NAMALWA (cell line): ENCODE measurements at places on chromosomes 1 and 21.
A peak's percentile ranks its signal among the peaks of the same experiment; 100 is the strongest.

- DNase-seq, result no peak
Measured at GRCh38 chr1:220789532-220790147, 2.9 kb downstream of the MTARC1 start.

GRCh38 chr1:228457017-228457395, 30.2 kb upstream of the RNF187 start:
- peak; percentile 77 for DNase-seq

DNA sequence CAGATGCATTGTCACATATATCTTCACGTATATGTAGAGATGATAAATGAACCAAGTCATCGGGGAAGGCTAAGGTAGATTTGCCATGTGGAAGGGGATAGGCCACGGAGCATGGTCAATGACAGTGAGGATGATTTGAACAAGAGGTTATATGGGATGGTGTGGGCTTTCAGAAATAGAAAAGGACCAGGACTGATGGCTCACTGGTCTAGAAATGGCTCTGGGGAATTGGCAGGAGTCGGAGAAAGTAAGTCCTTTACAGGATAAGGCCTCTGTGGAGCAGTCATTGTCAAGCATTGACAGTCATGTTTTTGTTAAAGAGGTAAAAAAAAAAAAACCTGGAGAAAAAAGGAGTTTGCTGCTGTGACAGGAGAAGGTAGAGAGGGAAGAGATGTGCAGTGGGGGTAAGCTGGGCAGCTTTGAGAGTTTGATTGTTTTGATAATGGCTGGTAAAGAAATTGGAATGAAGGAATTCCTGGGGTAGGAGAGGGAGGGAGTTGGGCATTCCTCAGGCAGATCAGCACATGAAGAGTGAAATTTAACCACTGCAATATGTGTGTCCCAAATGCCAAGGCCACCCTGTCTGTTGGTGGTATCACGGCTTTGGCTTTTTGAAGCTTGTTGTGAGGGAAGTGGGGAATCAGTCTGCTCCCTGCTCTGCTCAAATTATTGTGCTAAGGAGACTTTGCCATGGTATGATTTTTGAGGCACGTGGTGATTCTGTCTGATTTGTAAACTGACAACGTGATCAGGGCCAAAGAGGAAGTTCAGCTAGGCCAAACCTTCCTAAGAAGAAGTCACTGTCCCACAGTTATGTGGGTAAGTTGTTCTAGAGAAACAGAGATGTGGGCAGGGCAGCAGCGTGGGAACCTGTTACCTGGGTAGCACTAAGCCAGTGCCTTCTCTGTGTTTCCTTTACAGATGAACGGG, 26.0 kb downstream of the MACF1 start:
- peak; percentile 29 for DNase-seq

- DNase-seq, result no peak
Measured at GRCh38 chr1:164637461-164638375, 78.7 kb downstream of the PBX1 start.

DNA sequence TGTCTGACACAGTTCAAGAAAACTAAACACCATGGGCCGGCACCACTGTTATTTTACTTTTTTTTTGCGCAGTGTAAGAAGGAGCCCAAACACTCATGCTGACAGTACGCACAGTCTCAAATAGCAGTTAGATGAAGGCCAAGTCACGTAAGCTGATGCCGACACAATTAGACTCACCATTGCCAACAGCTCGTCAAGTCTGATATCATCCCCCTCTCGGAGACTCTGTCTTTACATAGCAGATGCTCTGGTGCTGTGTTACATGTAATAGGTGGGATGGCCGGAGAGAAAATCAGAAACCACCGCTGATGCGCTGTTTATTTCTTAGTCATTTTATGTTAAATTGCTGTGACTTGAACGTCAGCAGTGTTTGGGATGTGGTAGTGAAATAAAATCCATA, 49.3 kb downstream of the TGFB2 start:
- no peak for DNase-seq

- DNase-seq, result no peak
Measured at GRCh38 chr21:41736423-41736822, 30.4 kb downstream of the RIPK4 start.

GRCh38 chr1:71157715-71158114, 76.9 kb upstream of the ZRANB2 start:
- DNase-seq, result no peak

DNA sequence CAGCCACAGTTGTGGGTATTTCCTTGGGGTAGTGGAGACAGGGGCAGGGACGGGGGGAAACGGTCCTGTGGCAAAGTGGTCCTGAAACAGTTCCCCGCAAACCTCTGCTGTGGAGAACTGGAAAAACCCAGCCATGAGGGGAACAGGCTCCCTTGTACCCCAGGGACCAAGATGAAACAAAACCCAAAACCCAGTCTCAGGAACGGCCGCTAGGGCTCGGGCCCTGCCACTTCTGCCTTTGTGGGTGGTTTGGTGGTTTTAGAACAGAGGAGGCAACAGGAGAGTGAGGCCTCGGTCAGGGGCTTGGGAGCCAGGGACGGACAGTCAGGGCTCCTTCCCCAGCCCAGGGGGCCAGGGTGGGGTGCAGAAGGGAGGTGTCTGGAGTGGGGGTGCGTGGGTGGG, 24.8 kb upstream of the EDN2 start:
- no peak for DNase-seq

- DNase-seq, result no peak
Measured at GRCh38 chr1:232728507-232729263, 76.5 kb upstream of the MAP10 start.
